CD4-positive, alpha-beta memory T cell (primary cell): ENCODE measurements at places on chromosomes 2 and 18. TPM values are rescaled to one million over a fixed set of nuclear protein-coding genes. Genes with fewer than 3 reads are reported as not detected.

GRCh38 chr2:172220121-172220520 is 117.4 kb upstream of the DLX2 start:
- DNase-seq: no peak

GRCh38 chr2:219149667-219150066 is 10.9 kb downstream of the NHEJ1 start:
- no peak for DNase-seq

DNA sequence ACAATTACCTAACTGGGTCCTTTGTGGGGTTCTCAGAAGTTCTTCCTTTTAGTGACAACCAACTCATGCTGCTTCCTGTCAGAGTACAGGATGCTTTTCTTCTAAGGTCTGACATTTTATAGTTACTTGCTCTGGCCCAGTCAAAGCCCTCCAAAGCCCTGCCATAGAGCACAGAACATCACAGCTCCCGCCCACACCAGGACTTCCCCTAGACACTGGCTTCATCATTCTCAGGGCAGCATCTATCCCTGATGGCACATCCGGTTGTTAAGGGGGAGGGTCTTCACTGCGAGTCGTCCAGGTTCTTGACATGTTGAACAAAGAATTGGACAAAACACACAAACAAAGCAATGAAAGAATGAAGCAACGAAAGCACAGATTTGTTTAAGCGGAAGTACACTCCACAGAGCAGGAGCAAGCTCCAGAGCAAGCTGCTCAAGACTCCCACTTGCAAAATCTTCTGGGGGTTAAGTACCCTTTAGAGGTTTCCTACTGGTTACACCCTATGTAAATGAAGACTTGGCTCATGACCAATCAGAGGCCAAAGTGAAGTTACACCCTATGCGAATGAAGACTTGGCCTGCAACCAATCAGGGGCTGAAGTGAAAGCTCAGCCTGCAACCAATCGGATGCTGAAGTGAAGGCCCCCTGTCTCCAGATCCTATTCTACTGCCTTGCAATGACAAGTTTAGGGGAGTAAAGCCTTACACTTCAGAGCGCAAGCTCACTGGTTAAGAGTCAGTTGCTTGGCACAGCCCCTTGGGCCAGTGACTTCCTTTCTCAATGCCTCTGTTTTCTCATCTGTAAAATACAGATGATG is 79.0 kb downstream of the HDAC4 start:
- DNase-seq: peak; percentile 72

- DNase-seq: no peak
Measured at GRCh38 chr18:68759308-68759707, 38.6 kb upstream of the CCDC102B start.

DNA sequence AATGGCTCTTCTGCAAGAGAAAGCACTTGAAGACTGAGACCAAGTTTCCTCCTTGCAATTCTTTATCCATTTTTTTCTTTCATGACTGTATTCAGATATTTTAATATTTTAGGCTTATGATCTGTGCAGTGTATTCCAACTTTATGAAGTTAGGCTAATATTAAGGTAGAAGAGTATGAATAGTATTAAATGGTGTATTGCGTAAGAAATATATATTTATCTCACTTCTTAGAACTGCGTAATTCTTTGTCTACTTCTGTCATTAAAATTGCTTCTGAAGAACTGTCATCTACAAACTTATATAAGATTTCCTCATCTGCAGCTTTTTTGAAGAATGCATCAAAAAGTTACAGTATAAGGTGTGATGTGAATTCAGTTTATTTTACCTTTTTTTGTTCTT is 183.2 kb downstream of the DLGAP1 start:
- DNase-seq: no peak

DNA sequence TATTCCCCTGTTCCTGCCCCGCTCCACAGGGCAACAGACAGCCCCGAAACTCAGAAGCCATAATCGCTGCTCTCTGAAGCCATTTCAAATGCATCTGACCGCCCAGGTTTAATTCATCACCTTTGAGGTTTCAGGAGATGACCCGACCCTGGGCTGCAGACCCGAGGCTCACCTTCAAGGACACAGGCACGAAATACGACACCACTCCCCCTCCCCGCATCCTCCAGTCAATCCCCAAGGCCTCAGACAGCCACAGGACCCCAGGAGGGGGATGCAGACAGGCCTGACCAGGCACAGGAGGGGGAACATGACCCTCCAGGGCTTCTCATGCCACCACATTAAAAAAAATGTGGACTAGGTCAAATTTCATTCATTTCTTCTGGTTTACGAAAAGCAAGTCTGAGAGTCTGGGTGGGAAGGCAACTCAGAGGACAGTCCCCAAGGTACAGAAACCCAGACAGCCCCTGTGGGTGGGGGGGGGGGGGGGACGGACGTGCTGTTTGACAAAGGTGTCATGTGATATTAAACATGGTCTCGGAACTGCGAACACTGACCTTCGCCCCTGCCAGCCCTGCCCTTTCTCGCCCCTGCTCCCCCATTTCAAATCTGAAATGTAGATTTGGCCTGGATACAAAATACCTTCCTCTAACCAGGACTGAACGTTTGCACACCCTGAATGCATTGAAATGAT is 142.9 kb downstream of the BCL11A start:
- no peak for DNase-seq

DNA sequence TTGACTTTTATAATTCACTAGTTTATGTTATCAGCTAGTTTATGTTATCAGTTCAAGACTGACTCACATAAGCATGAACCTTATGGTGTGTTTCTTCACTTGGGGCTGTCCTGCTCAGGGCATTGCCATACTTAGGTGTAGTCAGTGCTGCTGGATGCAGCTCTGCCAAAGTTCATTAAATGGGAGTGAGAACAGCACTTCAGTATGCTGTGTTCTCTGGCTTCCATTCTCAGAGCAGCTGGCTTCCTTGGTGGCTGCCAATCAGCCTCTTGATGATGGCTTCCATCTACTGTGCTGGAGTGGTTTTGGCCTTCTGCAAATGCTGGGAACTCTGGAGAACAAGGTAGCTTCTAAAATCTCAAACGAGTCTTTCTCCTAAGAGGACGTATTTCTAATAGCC is 170.7 kb downstream of the TDRD15 start:
- no peak for DNase-seq

DNA sequence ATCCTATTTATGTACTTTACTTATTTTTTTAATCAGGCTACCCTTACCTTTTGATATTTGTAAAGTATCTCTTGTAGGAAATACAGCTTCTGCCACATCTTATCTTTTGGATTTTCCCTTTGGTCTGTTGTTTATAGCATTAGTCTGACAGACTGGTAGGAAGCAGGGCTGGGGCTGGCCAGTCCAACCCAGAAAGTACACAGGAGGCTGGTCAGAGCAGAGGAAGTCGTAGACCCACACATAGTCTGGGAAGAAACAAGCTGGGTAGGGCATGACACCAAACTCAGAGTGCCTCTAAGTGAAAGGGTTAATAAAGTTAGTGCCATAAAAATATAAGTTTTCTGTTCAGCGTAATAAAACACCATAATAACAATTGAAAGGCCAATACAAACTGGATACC is 51.7 kb downstream of the BOLA3 start:
- no peak for DNase-seq

The MATN3 gene
- not detected for total RNA-seq

The HOXD13 gene
- total RNA-seq: not detected

The GLI2 gene
- total RNA-seq: not detected

The MAB21L4 gene
- not detected for total RNA-seq

The ARHGEF4 gene
- total RNA-seq: 2.6 TPM

The LIMS3 gene
- 3.6 TPM for total RNA-seq
